Vagina (tissue), 2 donors: ENCODE measurements at places on chromosomes 1 and 21.

DNA sequence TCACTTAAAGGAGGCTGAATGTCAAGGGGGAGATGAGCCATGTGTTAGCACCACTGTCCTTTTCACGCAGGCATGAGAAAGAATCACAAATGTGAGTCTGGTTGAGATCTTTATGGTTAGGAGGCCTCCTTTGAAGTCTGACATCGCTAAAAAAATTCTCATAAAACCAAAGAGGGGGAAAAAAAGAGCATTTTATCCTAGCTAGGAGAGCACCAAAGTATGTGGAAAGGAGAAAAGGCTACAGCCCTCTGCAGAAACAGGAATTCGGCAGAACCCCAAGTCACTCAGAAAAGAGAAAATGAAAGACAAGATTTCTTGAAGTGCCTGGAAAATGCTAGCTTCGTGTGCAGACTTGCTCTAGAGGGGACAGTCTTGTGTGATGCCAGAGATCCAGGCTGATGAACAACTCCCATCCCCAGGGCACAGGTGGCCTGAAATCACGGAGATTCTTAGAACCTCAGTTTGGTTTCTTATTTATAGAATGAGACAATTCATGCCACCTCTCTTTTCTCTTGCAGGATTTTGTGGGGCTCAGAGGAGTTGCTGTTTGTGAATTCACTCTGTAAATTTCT lies 61.5 kb downstream of the RUNX1 start:
- DNase-seq: no peak

GRCh38 chr21:15379776-15380175 lies 315.0 kb upstream of the NRIP1 start:
- DNase-seq: no peak

GRCh38 chr1:158398818-158399514 lies at the start of gene OR10T2:
Gene OR10T2 (minus strand): TSS chr1:158399466. CDS start chr1:158399466, 0 bp downstream.
- no peak for DNase-seq

GRCh38 chr21:35204850-35205541 lies 155.9 kb upstream of the RUNX1 start:
- no peak for DNase-seq

GRCh38 chr1:64743954-64744491 lies 852 bp upstream of the RAVER2 start:
- no peak for DNase-seq

GRCh38 chr21:21682172-21682571 lies 684.0 kb downstream of the NCAM2 start:
- DNase-seq: no peak

GRCh38 chr1:148434832-148435231 lies 48.3 kb downstream of the PPIAL4G start:
- DNase-seq: no peak

DNA sequence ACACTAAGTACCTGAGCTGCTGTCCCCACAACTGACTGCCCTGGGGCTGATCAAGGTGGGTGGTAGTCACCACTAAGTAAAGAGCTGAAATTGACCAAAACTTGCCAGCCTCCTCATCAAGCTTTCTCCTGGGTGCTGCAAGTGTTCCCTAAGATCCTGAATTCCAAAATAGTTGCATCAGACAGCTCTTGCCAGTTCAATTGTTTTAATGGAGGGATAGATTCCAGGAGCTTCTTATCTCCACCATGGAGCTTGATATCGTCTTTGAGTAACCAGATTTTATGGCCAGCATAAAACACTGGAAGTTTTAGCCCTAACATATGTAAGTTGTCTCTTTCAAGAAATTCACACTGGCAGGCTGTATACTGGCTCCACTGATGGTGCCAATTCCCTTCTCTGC lies 90.3 kb downstream of the NID1 start:
- DNase-seq: no peak

DNA sequence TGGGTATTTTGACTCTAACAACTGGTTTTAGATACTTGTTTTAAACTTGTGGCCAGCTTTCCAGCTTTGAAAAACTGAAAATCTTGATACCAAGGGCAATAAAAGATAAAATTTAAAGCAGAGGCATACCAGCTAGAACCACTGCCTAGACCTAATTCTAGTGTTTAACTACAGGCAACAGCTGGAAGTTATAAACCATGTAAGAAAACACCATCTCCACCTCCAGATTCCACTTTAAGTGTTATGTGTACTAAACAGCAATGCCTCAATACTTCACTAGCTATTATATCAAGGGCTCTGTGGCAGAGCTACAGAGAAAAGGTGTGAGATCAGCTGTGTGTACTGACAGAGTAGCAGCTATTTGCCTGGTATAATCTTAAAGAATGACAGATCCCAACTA lies 69.5 kb downstream of the LPAR3 start:
- DNase-seq: no peak

DNA sequence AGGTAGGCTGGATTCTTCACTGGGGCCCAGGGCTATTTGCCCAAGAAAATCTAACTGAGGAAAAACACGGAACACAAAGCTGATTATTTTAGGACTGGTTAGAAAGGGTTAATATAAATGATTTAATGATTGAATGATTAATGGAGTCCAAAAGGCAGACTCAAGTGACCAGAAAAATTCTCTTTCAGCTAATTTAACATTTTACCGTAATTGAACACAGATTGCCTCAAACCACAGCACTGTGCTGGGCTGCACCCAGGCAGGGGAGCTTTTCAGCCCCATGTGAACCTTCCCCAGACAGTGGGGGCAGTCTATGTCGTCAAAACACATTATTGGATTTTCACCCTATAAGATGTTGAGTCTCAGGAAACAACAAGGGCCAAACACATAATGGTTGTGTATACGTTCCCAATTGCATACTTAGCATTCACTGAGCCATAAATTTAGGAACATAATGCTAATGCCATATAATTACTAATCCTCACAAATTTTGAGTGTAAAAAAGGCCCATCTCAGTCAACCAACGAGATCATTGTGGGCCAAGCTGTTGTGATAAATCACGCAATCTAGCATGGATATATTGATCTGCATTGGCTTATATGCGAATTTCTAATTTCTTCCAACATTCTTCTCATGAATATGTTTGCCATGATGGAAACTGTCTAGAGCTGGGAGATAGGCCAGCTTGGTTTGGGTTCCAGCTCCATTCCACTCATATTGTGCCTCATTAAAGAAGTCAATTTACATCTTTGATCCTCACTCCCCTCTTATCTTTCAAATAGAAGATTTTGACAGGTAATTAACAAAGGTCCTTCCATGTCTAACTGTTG lies 27.7 kb downstream of the DSCAM start:
- no peak for DNase-seq

- peak; percentile 93 for DNase-seq
Observed at GRCh38 chr1:206001476-206001888, 1.7 kb downstream of the RAB7B start.

DNA sequence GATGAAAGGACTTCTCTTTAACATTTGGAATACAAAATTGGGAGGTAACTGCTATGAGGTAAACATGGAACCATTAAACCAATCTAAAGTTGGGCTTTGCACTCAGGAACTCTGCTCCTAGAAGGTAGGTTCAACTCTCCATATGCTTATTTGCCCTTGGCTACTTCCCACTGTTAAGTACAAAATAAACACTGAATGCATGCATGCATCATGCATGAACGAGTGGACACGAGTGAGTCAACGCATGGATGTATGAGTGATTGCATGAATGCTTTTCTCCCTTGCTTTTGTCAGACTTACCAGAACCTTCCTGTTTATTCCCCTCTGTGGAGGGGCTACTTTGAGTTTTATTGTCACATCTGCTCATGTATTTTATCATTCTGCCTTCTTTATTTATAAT lies 42.4 kb upstream of the RUNX1 start:
- no peak for DNase-seq

DNA sequence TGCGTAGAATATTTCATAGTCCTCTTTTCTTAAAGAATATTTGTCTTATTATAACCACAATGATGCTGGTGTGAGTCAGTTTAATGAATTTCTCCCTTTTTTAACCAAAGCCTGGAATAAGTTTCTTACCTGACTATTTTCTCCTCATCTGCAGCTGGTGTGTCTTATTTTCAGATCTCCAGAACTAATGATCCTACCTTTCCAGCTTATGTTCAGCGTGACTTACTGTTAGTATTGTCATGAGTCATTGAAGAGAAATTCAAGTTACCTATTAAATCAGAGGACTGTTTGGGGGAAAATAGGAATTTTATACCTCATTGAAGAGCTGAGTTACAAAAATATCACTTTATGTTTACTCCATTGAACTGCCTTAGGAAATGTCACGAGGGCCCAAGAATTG lies 482.1 kb downstream of the RWDD3 start:
- DNase-seq: no peak

GRCh38 chr1:158998781-158999161 lies 10.9 kb upstream of the IFI16 start:
- DNase-seq: no peak

DNA sequence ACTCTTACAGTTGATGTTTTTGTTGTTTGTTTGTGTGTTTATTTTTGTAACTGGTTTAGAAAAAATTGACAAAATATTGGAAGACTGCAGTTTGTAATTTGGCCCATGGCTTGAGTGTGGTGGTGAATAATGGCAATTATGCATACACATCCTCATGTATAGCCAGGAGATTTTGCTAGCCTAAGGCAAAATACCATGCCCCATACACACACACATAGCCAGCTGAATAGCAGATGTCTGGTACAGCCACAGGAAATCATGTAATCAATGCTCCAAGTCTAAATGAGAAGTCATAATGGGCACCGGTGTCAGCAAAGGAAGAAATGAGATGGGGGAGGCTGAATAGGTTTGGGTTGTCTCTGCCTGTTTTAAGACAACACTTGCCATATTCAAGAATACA lies 135.2 kb upstream of the COA6 start:
- peak; percentile 1 for DNase-seq

DNA sequence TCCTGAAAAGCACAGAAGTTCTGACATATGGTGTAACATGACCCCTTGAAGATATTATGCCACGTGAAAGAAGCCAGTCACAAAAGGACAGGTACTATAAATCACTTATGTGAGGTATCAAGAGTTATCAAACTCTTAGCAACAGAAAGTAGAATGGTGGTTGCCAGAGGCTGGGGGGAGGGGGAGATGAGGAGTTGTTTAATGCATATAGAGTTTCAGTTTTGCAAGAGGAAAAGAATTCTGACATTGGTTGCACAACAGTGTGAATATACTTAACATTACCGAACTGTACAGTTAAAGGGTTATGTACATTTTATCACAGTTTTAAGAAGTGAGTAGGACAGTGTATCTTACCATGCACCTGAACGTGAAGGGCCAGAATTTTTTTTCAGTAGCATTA lies 80.0 kb downstream of the USP25 start:
- no peak for DNase-seq

- no peak for DNase-seq
Observed at GRCh38 chr21:32424674-32425073, 12.2 kb downstream of the EVA1C start.

GRCh38 chr1:197144570-197145325 lies 1.7 kb downstream of the ASPM start:
- DNase-seq: no peak
